Left forelimb (tissue), 1 donor: ENCODE measurements at places on chromosomes 6 and 20.

DNA sequence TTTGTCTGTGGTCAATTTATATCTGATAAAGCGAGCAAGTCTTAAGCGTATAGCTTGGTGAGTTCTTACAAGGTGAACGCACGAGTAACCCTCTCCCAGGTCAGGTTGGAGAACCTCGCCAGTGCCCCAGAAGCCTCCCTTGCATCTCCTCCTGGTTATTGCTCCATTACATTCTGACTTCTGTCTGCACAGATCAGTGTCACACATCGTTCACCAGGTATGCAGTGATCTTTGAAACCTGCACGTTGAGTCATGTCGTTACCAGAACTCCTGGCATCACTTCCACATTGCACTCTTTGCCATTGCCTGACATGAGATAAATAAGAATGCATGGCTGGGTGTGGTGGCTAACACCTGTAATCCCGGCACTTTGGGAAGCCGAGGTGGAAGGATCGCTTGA lies 44.2 kb downstream of the AKAP12 start:
- no peak for DNase-seq

- DNase-seq: no peak
Observed at GRCh38 chr6:35669451-35670045, 19.2 kb downstream of the FKBP5 start.

- no peak for DNase-seq
Observed at GRCh38 chr6:143708889-143709288, 31.1 kb downstream of the PHACTR2 start.

GRCh38 chr20:35697696-35698297 lies 1.4 kb downstream of the NFS1 start:
- DNase-seq: no peak

- DNase-seq: no peak
Observed at GRCh38 chr6:110255211-110255750, 75.1 kb downstream of the CDC40 start.

DNA sequence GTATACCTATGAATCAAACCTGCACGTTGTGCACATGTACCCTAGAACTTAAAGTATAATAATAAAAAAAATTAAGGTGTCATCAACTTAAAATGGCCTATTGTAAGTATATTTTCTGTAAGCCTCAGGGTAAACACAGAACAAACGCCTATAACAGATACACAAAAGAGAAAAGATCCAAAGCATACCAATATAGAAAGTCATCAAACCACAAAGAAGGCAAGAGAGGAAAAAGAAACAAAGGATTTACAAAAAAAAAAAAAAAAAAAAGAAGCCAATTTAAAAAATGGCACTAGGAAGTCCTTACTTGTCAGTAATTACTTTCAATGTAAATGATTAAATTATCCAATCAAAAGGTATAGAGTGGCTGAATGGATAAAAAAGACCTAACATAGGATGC lies 24.6 kb upstream of the ASF1A start:
- DNase-seq: no peak

- DNase-seq: no peak
Observed at GRCh38 chr20:31984981-31985471, 17.1 kb downstream of the XKR7 start.
